ENCODE measurements at places on chromosomes 13 and 19.

- DNase-seq, result no peak
Observed at GRCh38 chr19:13979686-13980085, 26.4 kb downstream of the RFX1 start.

DNA sequence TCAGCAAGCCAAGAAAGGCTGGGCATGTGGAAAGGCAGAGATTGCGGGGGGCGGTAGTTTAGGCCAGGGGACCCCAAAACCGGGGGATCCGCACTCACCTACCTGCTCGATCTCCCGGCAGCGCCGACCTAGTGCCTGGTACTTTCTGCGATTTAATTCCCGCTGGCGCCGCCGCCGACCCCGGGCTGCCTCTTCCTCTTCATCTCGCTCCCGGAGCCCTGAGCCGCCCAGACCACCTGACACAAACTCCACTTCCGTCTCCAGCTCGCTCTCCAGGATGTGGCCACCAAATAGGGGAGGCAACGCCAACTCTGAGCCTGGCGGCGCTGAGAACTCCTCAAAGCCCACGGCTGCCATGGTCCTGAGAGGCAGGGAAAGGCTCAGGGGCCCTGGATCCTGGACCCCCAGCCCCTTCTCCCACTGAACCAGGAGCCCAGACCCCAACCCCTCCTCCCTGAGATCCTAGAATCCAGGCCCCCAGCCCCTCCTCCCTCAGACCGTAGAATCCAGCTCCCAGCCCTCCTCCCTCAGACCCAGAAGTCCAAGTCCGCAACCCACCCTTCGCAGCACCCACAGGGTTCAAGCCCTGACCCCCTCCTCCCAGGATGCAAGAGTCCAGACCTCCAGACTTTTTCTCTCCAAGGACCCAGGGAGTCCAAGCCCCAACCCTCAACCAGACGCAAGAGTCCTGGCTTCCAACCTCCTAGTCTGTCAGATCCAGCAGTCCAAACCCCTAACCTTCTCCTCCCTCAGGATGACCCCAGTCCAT, 933 bp downstream of the TFPT start:
- peak; percentile 58 for DNase-seq

- DNase-seq, result peak; percentile 71
Observed at GRCh38 chr13:73000027-73000674, 58.7 kb upstream of the KLF5 start.

- DNase-seq, result no peak
Observed at GRCh38 chr19:16184665-16185122, 516 bp upstream of the FAM32A start.

DNA sequence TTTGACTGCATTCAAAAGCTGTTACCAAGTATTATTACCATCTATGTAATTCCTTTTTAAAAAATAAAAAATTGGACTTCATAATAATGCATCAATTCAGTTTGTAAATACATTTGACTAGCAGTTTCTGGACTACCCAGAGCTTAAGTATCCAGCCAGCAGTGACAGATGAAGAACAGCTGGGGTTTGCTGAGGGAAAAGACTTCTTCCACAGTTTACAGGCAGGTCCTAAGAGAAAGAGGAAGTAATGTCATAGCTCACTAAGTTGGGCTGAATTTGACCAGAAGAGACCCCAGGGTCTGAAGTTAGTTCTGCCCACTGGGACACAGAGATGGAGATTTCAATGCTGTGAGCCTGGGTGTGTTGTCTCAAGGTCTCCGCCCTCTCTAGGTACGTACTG, 96.4 kb downstream of the MBNL2 start:
- no peak for DNase-seq

- no peak for DNase-seq
Observed at GRCh38 chr19:50548191-50549058, 19.8 kb downstream of the LRRC4B start.

GRCh38 chr19:46374536-46375475, 27.9 kb downstream of the PPP5C start:
- no peak for DNase-seq

GRCh38 chr13:79990048-79990447, 350.9 kb downstream of the SPRY2 start:
- no peak for DNase-seq

GRCh38 chr13:32840989-32841713, 175.1 kb upstream of the KL start:
- DNase-seq, result peak; percentile 15

DNA sequence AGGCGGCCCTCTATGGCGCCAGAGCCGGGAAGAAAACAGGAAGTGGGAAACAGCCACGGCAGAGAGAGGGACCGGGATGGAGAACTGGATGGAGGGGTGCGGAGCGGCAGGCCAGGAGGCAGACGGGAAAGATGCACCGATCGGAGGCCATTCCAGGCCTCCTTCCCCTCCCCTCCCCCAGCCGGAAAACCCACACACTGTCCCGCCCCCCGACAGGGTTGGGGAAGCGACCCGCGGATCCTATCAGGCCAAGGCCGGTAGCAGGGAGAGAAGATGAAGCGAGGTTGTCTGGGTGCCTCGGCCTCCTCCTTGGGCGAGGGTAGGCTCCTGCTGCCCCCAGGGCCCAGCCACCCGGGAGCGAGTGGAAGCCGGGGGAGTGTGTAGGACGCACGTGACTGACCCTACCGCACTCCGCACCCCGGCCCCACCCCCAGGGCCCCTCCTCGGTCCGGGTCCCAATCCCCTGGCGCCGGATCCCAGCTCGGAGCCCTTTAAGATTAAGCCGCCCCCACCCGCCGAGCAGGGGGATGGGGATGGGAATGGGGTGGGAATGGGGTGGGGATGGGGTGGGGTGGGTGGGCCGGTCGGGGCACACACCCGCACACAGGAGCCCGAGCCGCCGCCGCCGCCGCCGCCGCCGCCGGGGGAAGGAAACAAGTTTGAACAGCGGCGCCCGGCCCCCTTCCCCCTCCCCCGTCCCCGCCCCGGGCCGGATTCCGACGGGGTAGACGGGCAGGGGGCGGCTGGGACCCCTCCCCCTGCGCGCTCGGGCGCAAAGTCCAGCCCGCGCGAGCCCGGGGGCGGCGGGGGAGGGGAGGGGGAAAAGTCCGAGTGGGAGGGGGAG, 1.5 kb downstream of the ERF start:
- DNase-seq, result no peak

DNA sequence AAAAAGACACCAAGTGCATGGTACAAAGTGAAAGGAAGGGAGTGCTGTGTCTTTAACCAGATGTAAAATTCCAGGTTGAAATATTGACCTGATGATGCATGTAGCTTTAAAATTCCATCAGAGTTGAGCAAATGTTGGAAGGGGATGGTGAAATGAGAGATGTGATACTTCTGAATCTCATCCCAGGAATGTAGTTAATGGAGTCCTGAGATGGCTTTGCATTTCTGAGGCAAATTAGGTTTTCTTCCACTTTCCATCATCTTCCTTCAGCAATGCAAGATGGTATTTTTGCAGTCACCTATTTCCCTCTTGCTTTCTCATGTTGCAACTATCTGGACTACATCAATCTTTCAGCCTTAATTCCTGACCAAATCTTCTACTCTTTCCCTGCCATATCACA, 194.1 kb upstream of the MIR17HG start:
- no peak for DNase-seq

GRCh38 chr19:5250127-5250659, 90.4 kb downstream of the PTPRS start:
- DNase-seq, result no peak

GRCh38 chr19:24140099-24140498, 53.1 kb downstream of the ZNF254 start:
- DNase-seq, result peak; percentile 98

DNA sequence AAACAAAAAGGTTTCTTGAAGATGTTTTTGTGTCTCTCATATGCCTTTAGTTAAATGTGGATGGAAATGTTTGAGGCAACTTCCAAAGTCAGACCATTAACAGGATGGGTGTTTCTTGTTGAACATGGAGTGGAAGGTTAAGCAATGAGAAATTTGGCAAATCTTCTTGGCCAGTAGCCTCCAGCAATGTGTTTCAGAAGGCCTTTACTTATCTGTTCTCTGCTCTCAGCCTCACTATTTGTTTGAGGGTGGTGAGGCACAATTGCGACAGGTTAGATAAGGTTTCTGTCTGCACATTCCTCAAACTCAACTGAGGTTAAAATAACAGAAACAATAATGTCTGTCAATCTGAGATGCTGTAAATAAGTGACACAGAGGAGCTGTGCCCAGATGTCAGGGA, 1019.0 kb downstream of the DIAPH3 start:
- DNase-seq, result peak; percentile 22

GRCh38 chr19:50580970-50581634, 12.9 kb upstream of the LRRC4B start:
- DNase-seq, result no peak

DNA sequence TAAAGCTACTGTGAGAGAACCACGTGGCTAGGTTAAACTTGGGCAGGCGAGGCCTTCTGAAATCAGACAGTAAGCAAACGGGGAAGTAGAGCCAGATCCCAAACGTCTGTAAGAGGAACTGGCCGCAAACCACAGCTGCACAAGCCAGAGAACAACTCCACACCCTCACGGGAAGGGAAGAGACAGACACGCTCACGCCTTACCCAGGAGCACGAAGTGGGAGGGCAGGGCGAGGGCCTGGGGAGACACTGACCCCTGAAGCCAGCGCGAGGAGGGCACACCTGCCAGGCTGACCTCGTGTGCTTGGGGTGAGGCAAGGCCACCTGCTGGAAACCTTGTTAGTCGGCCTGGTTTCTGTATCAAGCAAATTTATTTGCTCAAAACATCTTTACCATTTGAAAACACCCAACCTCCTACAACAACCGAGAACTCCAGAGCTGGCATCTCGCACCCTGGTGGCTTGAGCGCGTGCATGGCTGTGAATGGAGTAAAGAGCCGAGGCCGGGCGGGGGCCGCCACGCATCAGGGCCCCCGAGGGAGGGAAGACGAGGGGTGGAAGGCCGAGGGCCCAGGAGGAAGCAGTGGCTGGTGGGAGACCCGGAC, 7.3 kb downstream of the POLR2E start:
- DNase-seq, result no peak

GRCh38 chr13:113140677-113141600, 17.5 kb upstream of the PROZ start:
- no peak for DNase-seq

- no peak for DNase-seq
Observed at GRCh38 chr13:27211271-27211670, 39.7 kb upstream of the USP12 start.

GRCh38 chr19:2423915-2424685, 3.3 kb downstream of the TIMM13 start:
- DNase-seq, result no peak

DNA sequence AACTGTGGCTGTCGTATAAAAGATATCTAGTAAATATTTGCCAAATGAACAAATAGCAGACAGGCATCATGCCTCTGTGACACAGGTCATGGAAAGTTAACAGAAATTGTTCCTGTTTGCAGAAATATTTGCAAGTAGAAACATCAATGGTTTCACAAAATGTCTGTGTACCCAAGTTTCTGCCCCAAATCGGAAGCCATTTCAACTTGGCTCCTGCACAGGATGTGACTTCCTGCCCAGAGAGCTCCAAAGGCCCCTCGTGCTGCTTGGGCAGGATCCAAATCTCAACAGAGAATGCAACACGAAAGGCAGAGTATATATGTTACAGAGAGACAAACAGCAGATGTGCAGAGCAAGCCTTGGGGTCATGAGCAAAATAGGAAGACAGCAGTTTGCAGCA, 95.5 kb upstream of the SERP2 start:
- no peak for DNase-seq

GRCh38 chr13:95403349-95404140, 102.3 kb upstream of the ABCC4 start:
- no peak for DNase-seq

- peak; percentile 15 for DNase-seq
Observed at GRCh38 chr19:34686455-34686854, 9.0 kb downstream of the ZNF302 start.

GRCh38 chr19:4049432-4049831, 17.3 kb downstream of the ZBTB7A start:
- no peak for DNase-seq

- peak; percentile 27 for DNase-seq
Observed at GRCh38 chr19:40165362-40165937, 25.8 kb upstream of the MAP3K10 start.

GRCh38 chr13:112776354-112776753, 86.5 kb downstream of the ATP11A start:
- DNase-seq, result no peak

DNA sequence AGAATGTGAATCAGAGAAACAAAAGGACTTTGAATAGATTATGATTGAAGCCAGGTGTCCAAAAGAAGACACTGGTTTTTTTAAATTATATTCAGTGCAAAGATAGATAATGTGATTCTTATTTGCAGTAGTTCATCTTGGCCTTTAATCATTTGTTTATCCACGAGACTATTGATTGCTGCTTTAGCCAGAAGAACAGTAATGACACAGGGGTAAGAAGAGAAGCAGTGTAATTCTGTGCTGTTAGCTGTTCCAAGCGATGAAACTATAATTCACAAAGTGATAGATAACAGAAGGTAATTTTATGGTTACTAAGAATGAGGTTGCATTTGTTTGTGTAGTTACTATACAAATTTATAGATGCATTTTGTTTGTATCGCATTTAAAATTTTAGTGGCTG, 311.6 kb downstream of the MZT1 start:
- no peak for DNase-seq

All from iris pigment epithelial cell (primary cell).